Adrenal gland (tissue), 19 donors: ENCODE measurements at places on chromosomes 1 and 21. TPM values are rescaled to one million over a fixed set of nuclear protein-coding genes. Genes with fewer than 3 reads are reported as not detected.

DNA sequence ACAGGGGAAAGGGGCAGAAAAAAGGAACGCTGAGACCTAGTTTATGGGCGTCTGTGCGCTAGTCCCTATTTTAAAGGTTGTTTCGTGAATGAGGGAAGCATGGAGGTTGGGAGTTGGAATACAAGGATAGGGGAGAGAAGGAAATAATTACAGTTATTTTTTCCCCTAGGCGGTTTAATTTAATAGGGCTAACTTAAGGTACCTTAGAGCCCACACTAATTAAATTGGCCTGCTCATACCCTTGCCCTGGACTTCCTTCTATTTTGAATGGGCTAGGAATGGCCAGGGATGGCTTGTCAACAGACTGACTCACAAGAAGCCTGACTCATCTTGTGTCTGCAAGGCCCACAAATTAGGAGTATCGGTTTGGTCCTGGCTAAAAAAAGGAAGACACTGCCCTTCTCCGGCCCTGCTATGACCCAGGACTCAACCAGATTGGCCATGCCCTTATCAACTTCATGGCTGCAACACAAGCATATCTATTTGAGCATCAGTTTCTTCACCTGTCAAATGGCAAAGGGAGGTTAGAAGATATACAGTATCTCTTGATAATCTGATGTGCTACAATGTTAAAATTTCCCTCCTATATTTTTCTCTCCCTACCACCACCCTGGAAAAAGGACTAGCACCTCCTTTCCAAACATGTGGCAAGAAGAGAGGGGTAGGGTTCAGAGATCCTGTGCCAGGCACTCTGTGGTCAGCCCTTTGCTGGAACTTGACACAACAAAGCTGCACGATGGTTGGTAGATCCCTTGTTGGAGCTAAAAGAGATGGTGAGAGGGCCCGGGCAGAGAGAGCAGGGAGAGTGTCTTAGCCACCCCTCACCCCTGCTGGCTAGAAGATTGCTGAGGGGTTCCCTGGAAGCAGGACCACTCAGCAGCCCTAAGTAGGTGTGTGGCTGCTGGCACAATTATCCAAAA, 2.2 kb upstream of the SSBP3 start:
- peaks cover 17% of the 10 kb centered on the region for H3K4me1 ChIP-seq
- no peaks in the 10 kb centered on the region for H3K27me3 ChIP-seq
- no peak overlapping the region for H3K4me3 ChIP-seq
- H3K36me3 ChIP-seq: no peaks in the 10 kb centered on the region
- peak; percentile 48 for DNase-seq
- H3K27ac ChIP-seq: peak overlapping the region; percentile 84

The TINAGL1 gene
- 146 TPM for polyA plus RNA-seq

GRCh38 chr1:182679684-182680083, 4.7 kb downstream of the RGS8 start:
- no peak for DNase-seq
- H3K4me3 ChIP-seq: no peak overlapping the region
- H3K4me1 ChIP-seq: no peaks in the 10 kb centered on the region
- no peak overlapping the region for H3K27ac ChIP-seq
- H3K36me3 ChIP-seq: no peaks in the 10 kb centered on the region
- H3K27me3 ChIP-seq: no peaks in the 10 kb centered on the region

The CENPL gene
- polyA plus RNA-seq: 0.94 TPM

- no peak overlapping the region for H3K27ac ChIP-seq
- no peaks in the 10 kb centered on the region for H3K36me3 ChIP-seq
- H3K27me3 ChIP-seq: no peaks in the 10 kb centered on the region
- peak; percentile 37 for DNase-seq
- H3K4me1 ChIP-seq: no peaks in the 10 kb centered on the region
- no peak overlapping the region for H3K4me3 ChIP-seq
Measured at GRCh38 chr1:154867064-154867825, 2.8 kb downstream of the KCNN3 start.

GRCh38 chr1:195236991-195237889, 1371.0 kb downstream of the KCNT2 start:
- H3K36me3 ChIP-seq: no peaks in the 10 kb centered on the region
- H3K4me3 ChIP-seq: no peak overlapping the region
- no peak for DNase-seq

DNA sequence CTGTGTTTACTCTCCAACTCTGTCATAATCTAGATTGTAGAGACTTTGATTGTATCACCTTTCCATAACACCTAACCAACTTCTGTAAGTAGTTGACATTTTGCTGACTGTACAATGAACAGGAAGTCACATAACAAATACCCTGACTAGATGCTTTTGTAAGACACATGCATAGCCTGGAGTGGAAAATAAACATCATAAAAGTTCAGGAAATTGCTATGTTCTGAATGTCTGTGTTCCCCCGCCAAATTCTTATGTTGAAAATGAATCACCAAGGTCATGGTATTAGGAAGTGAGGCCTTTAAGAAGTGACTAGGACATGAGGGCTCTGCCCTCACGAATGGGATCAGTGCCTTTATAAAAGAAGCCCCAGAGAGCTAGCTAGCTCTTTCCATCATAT, 40.4 kb upstream of the ZSWIM5 start:
- no peaks in the 10 kb centered on the region for H3K36me3 ChIP-seq
- DNase-seq: peak; percentile 37
- peaks cover 10% of the 10 kb centered on the region for H3K4me1 ChIP-seq
- no peak overlapping the region for H3K4me3 ChIP-seq

DNA sequence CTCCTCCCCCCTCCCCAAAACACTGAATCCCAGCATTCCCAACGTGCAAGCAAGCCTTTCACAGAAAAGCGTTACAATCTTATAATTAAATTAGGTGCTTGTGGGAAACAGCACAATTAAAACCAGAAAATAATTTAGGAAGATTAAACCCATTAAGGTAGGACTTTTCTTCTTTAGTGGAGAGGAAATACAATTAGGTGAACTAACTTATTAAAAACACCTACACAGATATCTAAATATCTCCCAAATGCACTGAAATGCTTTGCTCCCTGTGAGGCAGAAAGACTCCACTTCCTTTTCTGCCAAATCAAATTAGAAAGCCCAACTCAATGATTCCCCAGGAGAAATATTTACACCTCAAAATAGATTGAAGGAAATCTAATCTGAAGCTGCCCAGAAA, 60.9 kb upstream of the ETS2 start:
- DNase-seq: no peak
- no peak overlapping the region for H3K4me3 ChIP-seq
- H3K4me1 ChIP-seq: no peaks in the 10 kb centered on the region
- no peak overlapping the region for H3K27ac ChIP-seq
- H3K27me3 ChIP-seq: no peaks in the 10 kb centered on the region

DNA sequence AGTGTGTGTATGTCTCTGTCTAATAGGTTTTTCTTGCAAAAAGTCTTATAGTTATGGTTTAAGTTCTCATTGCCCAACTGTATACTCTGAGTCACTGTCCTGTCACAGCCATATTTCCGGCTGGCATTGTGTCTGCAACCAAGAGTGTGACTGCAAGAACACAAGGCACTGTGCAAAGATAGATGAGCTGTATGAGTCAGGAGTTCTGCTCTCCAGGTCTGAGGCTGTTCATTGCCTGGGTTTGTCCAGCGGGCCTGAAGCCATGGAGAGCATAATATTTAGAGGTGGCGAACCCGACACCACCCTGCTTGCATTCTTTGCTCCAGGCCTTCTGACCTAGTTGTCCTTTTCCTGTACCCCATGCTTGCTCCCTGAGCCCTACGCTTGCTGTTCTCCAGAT, 50.9 kb upstream of the CNIH3 start:
- H3K27ac ChIP-seq: no peak overlapping the region
- H3K4me1 ChIP-seq: no peaks in the 10 kb centered on the region
- peak; percentile 51 for DNase-seq
- H3K36me3 ChIP-seq: no peaks in the 10 kb centered on the region
- no peaks in the 10 kb centered on the region for H3K27me3 ChIP-seq

DNA sequence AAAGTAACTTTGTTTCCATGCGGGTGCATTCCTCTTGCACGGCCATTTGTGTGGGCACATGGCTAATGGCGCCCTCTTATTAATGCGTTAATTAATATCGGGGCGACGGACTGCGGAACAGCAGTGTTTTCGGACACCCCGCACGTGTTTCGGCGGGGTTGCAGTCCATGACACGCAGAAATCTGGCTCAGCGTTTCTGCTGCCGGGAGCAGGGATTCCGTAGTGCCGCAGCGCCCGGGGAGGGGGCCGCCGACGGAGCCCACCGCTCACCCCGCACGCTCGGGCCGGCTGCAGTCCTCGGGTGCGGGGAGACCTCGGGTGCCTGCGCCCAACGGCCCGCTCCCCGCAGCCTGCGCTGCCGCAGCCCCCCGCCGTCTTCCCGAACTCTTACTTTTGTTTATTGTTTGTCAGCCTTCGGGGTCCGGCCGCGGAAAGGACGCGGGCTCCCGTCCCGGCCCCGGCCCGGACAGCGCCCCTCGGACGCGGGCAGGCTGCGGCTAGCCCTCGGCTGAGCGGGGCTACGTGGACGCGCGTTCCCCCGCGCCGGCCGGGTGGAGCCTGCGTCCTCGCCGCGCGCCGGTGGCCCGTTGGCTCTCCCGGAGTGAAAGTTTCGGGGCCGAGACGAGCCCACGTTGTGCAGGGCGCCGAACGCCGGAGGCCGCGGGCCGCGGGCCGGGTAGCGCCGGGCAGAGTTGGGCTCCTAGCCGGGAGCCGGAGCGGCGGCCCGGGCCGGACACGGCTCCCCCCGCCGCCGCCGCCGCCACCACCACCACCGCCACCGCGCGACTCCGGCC, 849 bp downstream of the NFIA start:
- H3K4me3 ChIP-seq: peak overlapping the region; percentile 74
- DNase-seq: peak; percentile 42
- no peaks in the 10 kb centered on the region for H3K27me3 ChIP-seq
- H3K36me3 ChIP-seq: no peaks in the 10 kb centered on the region
- peak overlapping the region; percentile 31 for H3K27ac ChIP-seq

GRCh38 chr1:67041841-67042503, 12.0 kb downstream of the SLC35D1 start:
- no peak overlapping the region for H3K27ac ChIP-seq
- H3K4me1 ChIP-seq: no peaks in the 10 kb centered on the region
- no peak overlapping the region for H3K4me3 ChIP-seq
- H3K36me3 ChIP-seq: no peaks in the 10 kb centered on the region

- H3K4me1 ChIP-seq: peaks cover 5% of the 10 kb centered on the region
- H3K36me3 ChIP-seq: peaks cover 83% of the 10 kb centered on the region
- H3K27ac ChIP-seq: no peak overlapping the region
- H3K4me3 ChIP-seq: no peak overlapping the region
- peak; percentile 81 for DNase-seq
- H3K27me3 ChIP-seq: no peaks in the 10 kb centered on the region
Measured at GRCh38 chr1:11078631-11079030, 18.8 kb upstream of the SRM start.

The CGN gene
- 3.2 TPM for polyA plus RNA-seq

The CFHR1 gene
- polyA plus RNA-seq: 0.68 TPM

GRCh38 chr1:173295391-173295790, 88.3 kb upstream of the TNFSF4 start:
- H3K4me1 ChIP-seq: no peaks in the 10 kb centered on the region
- DNase-seq: no peak
- no peaks in the 10 kb centered on the region for H3K27me3 ChIP-seq
- H3K4me3 ChIP-seq: no peak overlapping the region
- H3K36me3 ChIP-seq: no peaks in the 10 kb centered on the region
- H3K27ac ChIP-seq: no peak overlapping the region

GRCh38 chr21:40118527-40118926, 251.3 kb downstream of the PCP4 start:
- H3K4me3 ChIP-seq: no peak overlapping the region
- no peaks in the 10 kb centered on the region for H3K27me3 ChIP-seq
- H3K4me1 ChIP-seq: no peaks in the 10 kb centered on the region
- DNase-seq: no peak
- no peaks in the 10 kb centered on the region for H3K36me3 ChIP-seq

DNA sequence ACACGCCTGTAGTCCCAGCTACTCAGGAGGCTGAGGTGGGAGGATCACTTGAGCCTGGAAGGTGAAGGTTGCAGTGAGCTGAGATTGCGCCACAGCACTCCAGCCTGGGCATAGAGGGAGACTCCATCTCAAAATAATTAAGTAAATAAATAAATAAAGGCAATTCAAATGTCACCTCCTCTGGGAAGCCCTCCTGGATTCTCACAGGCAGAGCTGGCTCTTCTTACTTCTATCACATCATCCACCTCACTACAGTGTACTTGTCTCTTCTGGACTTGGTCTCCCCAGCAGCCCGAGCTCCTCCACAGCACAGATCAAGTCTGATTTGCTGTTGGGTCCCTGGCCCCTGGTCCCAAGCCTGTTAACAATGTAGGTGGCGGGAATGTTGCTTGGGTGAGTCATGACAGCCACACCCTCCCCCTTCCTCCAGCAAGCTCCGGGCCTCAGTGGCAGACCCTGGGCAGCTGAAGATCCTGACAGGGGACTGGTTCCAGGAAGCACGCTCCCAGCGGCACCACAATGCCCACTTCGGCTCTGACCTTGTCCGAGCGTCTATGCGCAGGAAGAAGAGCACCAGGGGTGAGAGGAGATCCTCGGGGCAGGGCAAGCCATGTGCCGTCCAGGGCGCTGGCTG, 5.3 kb downstream of the SYTL1 start:
- H3K27ac ChIP-seq: no peak overlapping the region
- no peaks in the 10 kb centered on the region for H3K36me3 ChIP-seq
- no peaks in the 10 kb centered on the region for H3K4me1 ChIP-seq
- peaks cover 4% of the 10 kb centered on the region for H3K27me3 ChIP-seq
- DNase-seq: no peak

GRCh38 chr1:211628417-211628816, 47.0 kb downstream of the NEK2 start:
- H3K4me1 ChIP-seq: peaks cover 25% of the 10 kb centered on the region
- H3K4me3 ChIP-seq: no peak overlapping the region
- H3K36me3 ChIP-seq: no peaks in the 10 kb centered on the region
- no peak for DNase-seq
- no peaks in the 10 kb centered on the region for H3K27me3 ChIP-seq
- H3K27ac ChIP-seq: no peak overlapping the region

DNA sequence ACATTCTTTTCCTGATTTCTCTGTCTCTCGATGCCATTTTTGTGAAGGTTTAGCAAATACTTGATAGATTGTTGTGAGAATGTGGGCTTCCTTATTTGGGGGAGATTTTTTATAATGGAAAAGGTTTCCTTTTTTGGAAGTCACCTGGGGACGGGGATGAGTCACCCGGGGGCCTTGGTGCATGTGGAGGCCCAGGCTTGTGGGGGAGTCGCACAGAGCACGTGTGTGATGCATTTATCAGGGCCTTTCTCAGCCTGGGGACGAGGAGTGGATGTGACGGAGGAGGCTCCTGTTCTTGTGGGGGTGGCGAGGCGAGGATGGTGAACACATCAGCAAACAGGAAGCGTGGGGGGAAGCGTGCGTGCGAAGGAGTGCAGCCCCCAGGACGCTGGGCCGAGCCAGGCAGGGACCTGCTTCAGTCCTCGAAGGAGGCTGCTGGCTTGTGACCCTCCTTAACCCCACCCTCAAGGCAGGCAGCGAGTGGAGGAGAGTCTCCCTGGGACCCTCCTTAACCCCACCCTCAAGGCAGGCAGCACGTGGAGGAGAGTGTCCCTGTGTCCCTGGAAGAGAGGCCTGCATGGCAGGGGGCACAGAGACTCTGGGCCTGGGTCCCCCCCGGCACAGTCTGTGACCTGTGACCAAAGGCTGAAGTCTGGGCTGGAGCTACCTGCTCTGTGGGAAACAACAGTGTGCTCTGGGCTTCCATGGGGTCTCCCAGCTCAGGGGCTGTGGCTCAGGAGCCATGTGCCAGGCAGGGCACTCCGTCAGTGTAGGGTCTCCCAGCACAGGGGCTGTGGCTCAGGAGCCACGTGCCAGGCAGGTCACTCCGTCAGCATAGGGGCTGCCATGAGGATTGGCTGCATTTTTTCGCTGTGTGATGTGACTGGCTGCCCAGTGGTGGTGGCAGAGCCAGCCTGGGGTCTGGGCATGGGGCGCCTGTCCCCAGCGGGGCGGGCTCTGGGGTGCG, 57.2 kb downstream of the AGPAT3 start:
- H3K36me3 ChIP-seq: no peaks in the 10 kb centered on the region
- DNase-seq: no peak
- no peaks in the 10 kb centered on the region for H3K27me3 ChIP-seq
- H3K4me3 ChIP-seq: no peak overlapping the region

The VHLL gene
- polyA plus RNA-seq: not detected
